Tracheal epithelial cell (primary cell): ENCODE measurements at places on chromosomes 5 and 9. TPM values are rescaled to one million over a fixed set of nuclear protein-coding genes. Genes with fewer than 3 reads are reported as not detected.

RICTOR gene
- total RNA-seq: 43.9 and 60.1 TPM in 2 replicates

EPB41L4A gene
- 3.6 and 12.4 TPM in 2 replicates for total RNA-seq

KCTD16 gene
- under 0.01 and 0.24 TPM in 2 replicates for total RNA-seq

RAB3C gene
- not detected in 2 replicates for total RNA-seq

TLX3 gene
- 0.24 TPM in 1 of 2 replicates, not detected in the other for total RNA-seq

SMIM15 gene
- 60.2 and 69.9 TPM in 2 replicates for total RNA-seq

CATSPER3 gene
- total RNA-seq: under 0.01 TPM in 1 of 2 replicates, not detected in the other

ALDH7A1 gene
- 22.4 and 34.7 TPM in 2 replicates for total RNA-seq

GBA2 gene
- total RNA-seq: 26.7 and 30.7 TPM in 2 replicates

ACSL6 gene
- 0.24 TPM in 1 of 2 replicates, not detected in the other for total RNA-seq
